ENCODE measurements at places on chromosomes 12 and 14.

- no peak for ATAC-seq
These were observed 15.6 kb downstream of the BBS10 start for GRCh38 chr12:76332606-76333005.

- ATAC-seq: no peak
These were observed 181.6 kb upstream of the FOXG1 start for GRCh38 chr14:28584951-28585350.

- ATAC-seq: no peak
These were observed 10.4 kb downstream of the ATG2B start for GRCh38 chr14:96352708-96353107.

- no peak for ATAC-seq
These were observed 3.1 kb downstream of the CCDC63 start for GRCh38 chr12:110849748-110850403.

- ATAC-seq: no peak
These were observed 844.6 kb downstream of the VRK1 start for GRCh38 chr14:97641827-97642226.

DNA sequence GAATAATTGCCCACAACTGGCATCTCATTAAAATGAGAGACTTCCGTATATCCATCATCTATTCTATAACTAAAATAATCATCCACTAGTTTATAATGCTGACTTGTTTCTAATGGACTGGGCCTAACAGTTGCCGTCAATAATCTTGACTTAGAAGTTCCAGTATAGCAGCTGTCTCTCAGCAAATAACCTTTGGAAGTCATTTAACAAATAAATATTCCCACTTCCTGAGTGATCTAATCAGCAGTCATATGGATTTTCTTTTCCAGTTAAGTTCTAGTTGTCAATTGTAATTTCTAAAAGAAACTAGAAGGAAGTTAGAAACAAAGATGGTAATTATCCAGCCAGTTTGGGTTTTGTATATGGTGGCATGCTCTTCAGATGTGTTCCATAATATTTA, 177.8 kb downstream of the GXYLT1 start:
- no peak for ATAC-seq

DNA sequence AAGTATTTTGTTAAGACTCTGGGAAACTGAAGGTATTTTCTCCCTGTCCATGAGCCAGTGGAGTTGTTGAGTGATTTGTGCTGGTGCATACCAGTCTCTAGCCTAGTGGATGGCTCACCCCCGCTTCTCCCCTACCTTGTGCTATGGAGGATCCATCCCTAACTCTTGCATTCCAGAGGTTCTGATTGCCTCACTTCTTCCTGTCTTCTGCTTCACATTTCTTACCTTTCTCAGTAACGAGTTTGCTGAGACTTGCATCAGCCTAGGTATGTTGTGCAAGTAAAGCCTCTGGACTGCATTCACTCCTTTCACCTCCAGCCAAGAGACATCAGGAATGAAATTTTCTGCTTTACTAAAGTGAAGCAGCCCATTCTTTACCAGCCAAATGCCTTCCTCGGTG, 391.6 kb downstream of the ZFP36L1 start:
- no peak for ATAC-seq

- ATAC-seq: peak; percentile 84
These were observed 24.9 kb downstream of the PSMC1 start for GRCh38 chr14:90281261-90281660.

DNA sequence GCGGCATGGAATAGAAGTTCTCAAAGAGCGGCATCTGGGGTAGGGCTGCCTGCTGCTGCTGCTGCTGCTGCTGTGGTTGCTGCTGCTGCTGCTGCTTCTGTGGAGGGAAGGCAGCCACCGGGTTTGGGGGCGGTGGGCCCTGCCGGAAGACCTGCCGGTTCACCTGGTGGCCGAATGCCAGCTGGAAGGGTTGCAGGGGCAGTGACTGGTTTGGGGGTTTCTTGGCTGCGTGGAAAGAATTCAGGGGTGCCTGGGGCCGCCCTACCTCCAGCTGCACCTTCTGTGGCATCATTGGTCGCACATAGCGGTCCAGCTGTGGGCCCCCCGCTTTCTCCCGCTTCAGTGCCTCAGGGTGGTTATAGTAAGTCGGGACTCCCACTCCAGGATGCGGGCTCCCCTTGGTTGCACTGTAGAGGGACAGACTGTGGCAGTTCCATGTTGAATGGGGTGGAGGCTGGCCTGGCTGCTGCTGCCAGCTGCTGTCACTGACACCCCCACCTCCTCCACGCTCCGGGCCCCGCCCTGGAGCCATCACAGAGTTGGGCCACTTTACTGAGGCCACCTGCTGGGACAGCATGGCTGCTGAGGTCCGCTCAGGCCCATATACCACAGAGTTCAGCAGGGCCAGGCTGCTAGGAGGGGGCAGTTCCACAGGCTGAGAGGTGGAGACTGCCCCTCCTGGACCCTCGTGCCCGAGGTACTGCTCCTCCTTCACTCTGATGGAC, 25.2 kb upstream of the PNMA1 start:
- ATAC-seq: no peak

DNA sequence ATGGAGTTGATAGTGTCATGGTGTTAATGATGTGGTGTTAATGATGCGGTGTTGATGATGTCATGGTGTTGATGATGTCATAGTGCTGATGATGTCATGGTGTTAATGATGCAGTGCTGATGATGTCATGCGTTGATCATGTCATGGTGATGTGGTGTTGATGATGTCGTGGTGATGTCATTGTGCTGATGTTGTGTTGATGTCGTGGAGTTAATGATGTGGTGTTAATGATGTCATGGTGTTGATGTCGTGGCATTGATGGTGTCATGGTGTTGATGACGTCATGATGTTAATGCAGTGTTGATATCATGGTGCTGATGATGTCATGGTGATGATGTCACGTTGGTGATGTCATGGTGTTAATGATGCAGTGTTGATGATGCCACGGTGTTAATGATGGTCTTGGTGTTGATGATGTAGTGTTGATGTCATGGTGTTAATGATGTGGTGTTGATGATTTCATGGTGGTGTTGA, 49.1 kb upstream of the RIMBP2 start:
- no peak for ATAC-seq

DNA sequence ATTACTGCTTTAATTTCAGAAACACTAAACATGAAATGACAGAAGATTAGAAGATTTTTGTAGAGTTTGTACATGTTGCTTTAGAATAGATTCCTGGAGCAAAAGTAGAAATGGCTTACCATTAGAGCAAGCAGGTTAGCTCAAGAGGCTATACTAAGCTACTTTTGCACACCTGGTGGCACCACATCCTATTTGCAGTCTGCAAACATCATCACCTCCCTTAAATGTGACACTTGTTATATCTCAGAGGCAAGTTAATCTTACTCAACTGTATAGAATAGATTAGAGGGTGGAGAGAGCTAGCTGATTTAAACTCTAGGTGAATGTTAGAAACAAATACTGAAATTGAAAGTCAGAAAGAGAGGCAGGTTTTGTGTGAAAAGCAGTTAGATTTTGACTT, 30.7 kb upstream of the OR4E1 start:
- no peak for ATAC-seq

- peak; percentile 86 for ATAC-seq
These were observed 128.0 kb downstream of the RFLNA start for GRCh38 chr12:124422570-124423523.

DNA sequence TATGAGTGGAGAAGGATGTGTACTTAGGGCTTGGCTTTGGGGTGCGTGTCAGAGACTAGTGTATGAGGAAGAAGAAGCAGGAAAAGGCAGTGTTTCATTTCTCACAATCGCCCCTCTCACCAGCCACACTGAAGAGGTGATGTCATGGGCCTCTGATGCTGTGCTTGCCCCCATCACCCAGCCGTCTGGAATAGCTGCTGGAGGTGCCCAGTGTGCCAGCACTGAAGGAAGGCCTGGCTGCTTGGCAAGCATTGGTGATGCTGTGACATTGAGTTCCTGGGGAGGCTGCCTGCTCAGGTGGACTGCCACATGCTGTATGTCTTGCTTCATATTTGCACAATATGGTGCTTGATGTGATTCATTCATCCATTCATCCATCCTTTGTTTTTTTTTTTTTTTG, 56.2 kb downstream of the CRADD start:
- ATAC-seq: no peak

DNA sequence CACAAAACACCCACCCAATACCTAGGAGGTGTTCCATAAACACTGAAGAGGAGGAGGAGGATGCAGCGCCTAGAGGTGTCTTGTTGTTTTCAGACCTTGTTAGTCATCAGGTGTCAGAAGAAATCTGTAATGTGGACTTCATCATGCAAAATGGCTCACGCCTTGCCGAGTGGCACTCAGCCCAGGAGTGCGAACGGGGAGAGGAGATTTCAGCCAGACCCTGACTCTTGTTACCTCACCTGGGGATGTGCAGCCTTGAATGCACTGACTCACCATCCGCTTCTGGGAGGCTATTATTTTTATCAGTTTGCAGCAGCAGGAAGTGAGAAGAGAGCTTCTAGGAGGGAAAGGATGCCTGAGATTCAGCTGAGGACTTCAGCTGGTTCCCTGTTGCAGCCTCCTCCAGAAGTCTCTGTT, 48.2 kb upstream of the PLXNC1 start:
- peak; percentile 4 for ATAC-seq

DNA sequence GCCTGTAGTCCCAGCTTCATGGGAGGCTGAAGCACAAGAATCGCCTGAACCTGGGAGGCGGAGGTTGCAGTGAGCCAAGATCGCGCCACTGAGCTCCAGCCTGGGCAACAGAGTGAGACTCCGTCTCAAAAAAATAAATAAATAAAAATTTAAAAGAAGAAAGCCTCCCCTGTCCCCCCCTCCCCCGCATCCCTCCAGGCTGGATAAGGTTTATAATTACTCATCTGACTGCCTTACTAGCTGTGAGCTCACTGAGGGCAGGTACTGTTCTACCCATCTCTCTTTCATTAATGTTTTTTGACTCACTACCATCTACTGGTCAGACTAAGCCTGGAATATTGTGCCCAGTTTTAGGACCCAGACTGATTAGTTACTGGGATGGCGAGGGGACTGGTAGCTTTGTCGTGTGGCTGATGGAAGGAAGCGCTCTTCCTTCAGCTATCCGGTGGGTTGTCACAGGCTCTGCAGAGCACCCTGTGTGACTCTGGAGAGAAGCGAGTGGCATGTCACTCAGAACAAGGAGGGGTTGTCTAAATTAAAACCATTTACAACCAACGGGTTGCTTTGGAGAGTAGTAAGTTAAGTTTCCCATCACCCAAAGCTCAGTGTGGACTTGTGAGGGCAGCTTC, 16.9 kb downstream of the EVL start:
- ATAC-seq: no peak

DNA sequence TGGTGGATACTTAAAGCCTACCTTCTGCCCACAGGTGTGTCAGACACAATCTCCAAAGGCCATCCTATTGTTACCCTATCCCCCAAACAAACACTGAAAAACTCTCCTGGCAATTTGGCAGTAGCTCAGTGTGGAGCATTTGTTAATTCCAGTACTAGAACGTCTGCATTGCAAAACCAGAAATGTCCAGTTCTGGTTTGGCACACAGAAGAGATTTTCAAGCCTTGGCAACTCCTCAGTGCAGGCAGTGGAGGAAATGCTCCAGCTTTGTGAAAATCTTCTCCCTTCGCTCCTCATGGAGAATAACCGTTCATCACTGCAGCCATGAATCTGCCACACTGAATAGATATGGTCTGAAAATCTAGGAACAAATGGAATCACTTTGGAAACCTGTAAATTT, 5.3 kb upstream of the SOCS2 start:
- ATAC-seq: no peak

DNA sequence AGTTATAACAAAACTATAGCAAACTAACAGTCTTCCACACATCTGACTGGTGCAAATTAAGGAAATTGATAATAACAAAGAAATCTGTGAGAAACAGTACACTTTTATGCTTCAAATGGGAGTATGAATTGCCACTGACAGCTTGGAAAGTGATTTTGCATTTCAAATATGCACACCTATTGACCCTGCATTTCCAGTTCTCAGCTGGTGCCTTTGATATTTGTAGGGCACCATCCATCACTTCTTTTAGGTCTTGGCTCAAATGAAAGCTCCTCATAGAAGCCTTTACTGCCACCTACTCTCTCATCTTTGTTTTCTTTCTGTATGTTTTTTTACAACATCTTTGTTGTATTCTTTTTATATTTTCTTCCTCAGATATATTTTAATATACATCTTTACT, 125.1 kb downstream of the ST8SIA1 start:
- ATAC-seq: no peak

DNA sequence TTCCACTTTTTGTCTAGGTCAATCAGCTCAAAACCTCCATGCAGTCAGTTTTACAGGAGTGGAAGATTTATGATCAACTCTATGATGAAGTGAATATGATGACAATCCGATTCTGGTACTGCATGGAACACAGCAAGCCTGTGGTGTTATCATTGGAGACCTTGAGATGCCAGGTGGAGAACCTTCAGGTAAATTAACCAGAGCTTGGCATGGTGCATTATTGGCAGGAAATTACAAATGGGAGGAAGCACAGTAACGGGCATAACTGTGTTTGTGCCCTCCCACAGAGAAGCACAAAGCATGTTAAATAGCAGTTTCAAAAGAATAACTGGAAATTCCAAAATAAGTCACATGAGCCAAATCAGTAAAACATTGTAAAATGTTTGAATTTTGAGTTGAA, 135.6 kb downstream of the ESR2 start:
- no peak for ATAC-seq

DNA sequence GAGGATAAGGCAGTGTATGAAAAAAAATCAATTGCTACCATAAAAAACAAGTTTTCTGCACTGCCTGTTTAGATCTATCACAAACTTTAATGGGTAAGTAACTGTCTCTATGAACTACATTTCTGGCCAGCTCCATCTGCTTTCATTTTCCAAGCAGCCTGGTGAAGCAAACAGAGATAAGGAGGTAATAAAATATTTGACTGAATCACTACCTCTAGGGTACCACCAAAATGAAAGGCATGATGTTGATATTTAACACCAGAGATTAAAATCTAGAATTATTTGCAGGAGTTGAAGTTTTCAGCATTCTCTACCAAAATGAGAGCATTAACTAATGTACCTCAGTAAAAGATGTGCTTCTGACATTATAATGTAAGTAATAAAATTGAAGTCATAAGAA, 863.5 kb upstream of the MGAT4C start:
- no peak for ATAC-seq

DNA sequence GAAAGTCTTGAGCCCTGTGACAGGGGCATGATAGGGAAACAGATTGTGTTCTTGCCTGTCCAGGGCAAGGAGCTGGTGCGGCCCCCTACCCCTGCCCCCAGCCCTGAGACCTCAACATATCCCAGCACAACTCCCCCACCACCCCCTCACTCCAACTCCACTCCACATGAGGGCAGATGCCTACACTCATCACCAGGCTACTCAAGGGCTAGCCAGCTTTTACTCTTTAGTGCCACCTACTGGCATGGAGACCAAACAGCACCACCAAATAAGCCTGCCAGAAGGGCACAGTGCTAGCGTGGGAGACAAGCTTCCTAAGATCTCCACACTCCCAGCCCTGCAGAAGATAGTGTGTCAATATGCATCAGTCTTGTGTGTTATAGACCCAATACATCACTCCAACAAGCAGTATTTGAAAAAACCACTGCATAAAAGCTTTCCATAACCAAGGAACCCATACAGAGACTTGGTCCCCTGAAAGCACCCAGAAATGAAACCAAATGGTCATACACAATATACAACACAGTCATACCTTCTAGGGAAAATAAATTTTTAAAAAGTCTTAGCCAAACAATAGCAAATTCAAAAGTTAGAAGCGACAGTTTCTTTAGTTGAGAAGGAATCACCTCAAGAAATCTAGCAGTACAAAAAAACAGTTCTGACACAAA, 154.4 kb downstream of the KCNK10 start:
- ATAC-seq: peak; percentile 87

Measured in SK-N-SH treated with all-trans-retinoic acid at 6 μM for 48 hours (cell line).